ENCODE measurements at places on chromosomes 12 and 14.

- DNase-seq = no peak
Measured at GRCh38 chr14:52735921-52736489, 6.0 kb downstream of the STYX start.

DNA sequence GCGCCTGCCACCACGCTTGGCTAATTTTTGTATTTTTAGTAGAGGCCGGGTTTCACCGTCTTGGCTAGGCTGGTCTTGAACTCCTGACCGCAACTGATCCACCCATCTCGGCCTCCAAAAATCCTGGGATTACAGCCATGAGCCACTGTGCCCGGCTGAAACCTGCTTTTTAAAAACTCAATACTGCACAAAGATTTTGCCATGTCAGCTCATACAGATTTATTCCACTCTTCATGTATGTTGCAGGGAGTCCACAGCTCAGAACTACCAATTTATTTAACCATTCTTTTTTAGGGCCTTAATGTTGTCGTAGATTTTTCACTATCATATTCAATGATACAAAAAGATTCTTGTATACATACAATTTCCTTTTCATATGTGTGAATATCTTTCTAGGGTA, 20.0 kb downstream of the ZCCHC8 start:
- no peak for DNase-seq

GRCh38 chr12:75984577-75985182, 46.9 kb downstream of the PHLDA1 start:
- no peak for DNase-seq

DNA sequence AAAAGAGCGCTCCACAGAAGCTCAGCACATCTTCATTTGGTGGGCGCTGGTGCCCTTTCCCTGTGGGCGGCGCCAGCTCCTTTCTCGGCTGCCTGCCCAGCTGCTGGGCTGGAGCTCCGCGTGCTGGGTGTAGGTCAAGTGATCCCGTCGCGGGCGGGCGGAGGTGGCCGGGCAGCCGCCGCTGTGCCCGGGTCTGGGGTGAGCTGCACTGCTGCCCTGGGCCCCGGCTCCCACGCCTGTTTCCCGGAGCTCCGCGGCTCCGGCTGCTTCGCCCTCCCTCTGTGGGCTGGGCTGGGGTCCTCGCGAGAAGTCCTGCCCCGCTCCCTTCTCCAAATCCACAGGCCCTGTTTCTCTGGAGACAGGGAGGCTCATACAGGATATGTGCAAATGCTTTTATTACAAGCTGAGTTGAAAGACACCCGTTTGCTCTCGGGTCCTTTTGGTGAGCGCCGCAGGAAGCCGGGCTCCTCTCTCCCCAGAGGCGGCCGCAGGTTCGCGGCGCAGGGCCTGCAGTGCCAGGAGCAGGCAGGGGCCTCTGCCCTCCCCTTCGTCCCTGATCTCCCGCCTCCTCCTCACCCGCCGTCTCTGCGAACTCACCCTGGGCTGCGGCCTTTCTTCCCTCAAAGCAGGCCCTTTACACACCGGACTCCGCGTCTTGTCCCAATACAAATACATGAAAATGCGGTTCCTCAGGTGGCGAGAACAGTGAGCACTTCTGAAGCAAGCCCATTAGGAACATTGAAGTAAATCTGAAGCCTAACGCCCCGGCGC, 67.8 kb upstream of the CAPRIN2 start:
- peak; percentile 57 for DNase-seq

GRCh38 chr12:132131952-132132351, 12.2 kb downstream of the DDX51 start:
- no peak for DNase-seq

DNA sequence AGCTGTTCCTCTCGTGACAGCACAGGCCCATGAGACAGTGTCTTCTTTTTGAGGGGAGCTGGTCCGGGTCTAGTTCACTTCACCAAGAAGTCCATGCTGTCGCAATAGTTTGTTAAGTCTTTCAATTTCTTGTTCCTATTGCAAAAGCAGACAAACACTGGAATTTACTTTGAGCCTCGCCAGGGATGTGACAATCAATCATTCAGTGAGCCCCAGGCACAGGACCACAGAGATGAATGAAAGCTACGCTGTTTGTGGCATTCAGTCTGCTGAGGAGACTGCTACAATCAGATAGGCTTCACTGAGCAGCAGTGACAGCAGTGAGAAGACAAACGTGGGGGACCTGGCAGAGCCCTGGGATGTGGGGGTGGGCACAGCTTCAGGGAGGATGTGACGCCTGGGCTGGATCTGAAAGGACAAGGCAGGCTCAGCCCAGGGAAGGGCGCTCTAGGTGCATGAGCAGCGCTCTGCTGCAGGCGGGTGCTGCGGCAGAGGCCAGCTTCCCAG, 35.5 kb downstream of the TCTN1 start:
- DNase-seq = no peak

- DNase-seq = no peak
Measured at GRCh38 chr14:53902307-53902706, 54.3 kb downstream of the BMP4 start.

DNA sequence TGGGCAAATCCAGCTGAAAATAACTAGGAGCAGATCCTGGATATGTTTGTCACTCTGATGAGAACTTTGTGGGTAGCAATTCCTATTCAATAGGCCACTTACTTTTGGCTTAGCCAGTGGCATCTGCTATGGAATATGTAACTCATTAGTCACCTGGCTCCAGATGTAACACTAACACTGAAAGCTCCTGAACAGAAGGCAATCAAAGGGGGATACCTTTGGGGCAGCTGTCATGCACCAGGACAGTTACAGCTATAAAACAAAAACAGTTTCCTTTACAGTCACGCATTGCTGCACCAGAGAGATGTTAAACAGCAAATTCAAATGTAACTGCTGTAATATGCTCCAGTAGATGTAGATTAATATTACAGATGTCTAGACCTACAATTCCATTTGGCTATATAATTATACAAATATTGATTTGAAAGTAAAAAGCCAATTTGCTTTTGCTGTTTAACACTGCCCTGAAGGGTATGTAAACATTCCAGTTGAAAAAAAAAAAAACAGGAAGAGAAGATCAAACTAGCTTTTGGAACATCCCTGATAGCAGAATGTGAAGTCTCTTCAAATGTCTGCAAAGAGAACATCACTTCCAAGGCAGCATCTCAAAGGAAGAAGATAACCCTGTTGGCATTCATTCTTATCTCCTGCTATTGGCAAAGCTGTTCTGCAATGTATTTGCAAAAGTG, 18.4 kb downstream of the RACGAP1 start:
- DNase-seq = no peak

GRCh38 chr12:65895759-65896656, 71.7 kb downstream of the HMGA2 start:
- no peak for DNase-seq

DNA sequence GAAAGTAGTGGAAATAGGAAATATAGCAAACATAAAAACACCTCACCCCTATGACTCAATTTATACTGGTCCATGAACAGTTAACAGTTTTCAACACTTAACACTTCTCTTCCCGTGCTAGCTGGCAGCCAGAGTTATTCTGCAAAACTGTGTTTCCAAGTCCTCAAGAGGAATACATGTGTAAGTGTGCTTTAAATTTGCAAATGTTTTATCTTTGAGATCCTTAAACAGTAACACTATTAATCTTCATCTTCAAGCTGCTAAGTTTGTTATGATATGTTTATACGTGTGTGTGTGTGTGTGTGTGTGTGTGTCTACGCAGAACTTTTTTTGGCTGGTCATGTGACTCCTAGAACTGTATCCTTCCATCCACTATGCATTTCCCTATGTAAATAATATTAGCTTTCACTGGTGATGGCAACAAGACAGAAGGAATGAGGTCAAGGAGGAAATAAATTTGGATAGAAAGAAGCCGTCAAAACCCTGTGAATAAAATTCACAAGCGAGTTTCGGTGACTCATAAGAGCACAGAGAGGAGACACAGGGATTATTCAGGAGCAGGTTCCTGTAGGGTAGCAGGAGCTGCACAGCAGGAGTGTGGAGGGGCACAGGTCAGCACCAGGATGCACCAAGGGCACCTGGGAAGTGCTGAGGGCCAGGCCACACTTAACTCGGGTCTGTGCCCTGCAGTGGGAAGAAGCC, 105.9 kb upstream of the ETV6 start:
- DNase-seq = no peak

DNA sequence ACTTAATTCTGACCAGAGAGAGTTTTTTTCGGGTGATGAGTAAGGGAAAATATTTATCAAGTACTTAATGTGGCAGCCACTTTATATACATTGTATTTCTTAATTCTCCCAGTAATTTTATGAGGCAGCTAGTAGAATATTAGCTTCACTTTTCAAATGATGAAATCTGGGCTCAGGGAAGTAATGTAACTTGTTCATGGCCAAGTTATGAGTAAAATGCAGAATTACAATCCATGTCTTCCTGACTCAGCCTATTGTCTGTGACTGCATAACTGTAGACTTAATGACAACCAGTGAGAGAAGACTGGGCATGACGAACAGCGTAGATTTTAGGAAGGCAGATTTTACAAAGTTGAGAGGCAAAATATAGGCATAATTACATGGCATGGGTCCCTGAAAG, 106.7 kb upstream of the MIS18BP1 start:
- DNase-seq = no peak

DNA sequence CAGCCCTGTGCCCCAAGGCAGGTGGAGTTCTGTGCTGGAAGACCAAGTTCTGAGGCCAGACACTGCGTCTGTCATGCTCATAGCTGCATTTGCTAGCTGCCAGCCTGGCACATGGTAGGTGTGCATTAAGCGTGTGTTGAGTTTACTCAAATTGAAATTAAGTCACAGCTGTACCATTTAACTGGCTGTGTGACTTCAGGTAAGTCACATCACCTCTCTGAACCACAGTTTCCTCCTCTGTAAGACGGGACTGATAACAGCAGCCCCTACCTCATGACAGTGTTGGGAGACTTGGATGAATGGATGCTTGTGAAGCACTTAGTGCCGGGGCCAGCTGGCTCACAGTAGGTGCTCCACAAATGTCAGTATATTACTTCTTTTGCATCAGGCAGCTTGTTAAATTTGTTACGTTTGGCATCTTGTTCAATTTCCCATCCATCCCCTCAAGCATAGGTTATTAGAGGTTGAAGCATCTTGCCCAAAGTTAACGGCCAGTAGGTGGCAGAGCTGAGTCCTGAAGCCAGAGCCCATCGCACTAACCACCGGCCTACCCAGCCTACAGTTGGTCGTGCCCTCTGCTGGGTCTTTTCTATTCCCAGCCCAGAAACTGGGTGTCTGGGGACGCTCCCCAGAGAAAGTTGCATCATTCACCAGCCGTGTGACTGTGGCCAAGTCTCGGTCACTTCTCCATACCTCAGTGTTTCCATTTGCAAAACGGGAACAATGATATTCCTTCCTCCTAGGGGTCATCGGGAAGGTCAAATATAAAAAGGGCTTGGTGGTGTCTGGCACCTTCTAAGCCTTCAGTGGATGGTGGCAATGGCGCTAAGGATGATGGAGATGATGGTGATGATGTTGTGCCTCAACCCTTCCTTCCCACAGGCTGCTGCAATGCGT, 4.5 kb downstream of the DAO start:
- DNase-seq = no peak

DNA sequence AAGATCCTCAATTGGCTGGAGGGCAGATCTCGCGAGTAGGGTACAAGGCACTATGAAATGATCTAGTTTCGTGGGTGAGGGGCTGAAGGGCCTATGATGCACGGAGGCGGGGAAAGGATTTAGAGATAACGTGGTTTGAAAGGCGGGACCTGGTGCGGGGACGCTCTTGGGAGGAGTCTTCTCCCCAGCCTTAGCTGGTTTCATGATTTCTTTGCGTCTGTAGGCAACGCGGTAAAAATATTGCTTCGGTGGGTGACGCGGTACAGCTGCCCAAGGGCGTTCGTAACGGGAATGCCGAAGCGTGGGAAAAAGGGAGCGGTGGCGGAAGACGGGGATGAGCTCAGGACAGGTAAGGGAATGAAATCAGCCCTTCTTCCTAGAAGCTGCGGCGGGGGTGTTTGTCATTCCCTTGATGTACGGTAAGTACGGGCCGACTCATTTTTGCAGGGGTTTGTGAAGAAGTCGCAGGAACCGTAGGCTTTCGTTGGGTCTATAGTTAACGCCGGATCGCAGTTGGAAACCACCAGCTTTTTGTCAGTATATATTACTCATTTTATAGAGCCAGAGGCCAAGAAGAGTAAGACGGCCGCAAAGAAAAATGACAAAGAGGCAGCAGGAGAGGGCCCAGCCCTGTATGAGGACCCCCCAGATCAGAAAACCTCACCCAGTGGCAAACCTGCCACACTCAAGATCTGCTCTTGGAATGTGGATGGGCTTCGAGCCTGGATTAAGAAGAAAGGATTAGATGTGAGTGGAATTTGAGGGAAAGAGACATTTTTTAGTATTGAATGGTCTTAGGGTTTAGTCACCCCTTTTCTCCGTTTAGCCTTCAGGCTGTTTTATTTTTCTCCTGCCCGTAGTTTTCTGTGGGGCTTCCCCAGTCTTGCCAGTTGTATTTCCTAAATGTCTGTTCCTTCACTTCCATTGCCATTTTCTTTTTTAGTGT, 602 bp downstream of the APEX1 start:
- no peak for DNase-seq

DNA sequence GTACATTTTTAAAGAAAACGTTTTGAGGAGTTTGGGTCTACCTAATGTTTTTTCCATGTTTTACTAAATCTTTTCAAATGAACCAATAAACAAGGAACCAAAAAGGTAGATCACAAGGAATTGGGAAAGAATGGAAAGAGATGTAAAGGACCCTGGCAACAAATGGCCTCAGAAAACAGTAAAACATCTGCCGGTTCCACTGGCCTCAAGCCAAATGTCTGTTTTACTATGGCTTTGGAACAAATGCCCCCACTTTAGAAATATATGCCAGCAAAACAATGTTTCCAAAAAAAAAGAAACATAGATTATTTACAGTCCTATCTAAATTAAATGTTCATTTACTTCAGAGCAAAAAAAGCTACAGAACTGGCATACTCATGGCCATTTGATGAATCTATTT, 3.0 kb downstream of the TRMT5 start:
- no peak for DNase-seq

DNA sequence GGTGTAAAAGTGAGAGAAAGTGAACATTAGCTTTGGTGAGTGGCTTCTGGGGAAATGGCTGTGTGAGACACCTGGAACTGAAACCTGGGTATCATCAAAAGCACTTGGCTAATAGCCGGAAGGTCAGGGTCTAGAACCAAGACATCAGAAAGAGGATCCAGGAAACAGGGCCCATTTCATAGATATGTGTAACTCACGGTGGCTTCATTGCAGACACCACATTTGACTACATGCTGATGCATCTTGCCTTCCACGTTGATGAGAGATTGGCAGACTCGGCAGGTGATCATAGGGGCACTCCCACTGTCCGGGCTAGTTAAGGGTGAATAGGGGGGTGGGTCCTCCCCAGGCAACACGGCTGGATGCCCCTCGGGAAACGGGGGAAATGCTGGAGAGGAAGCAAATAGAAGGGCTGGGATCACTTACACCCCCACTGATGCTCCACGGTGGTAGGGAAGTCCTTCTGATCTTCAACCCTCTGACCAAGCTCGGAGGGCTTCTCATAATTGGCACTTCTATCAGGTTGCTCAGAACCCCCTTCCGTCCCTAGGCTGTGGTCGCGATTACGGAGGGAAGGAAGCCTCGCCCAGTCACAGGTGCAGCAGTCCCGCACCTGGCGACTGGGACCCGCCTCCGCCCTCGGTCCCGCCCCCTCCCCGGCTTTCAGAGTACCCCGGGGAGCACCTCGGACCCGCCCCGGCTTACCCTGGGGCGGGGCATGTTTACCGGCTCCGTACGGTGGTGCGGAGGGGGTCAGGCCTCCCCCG, 593 bp downstream of the PIP4P1 start:
- DNase-seq = no peak

- DNase-seq = no peak
Measured at GRCh38 chr14:71348394-71348793, 441.1 kb downstream of the PCNX1 start.
